ENCODE measurements at places on chromosomes 11 and 22. TPM values are rescaled to one million over a fixed set of nuclear protein-coding genes. Genes with fewer than 3 reads are reported as not detected.

EHF gene
- total RNA-seq = 0.33 TPM

GRCh38 chr11:127042445-127042844 is 41.9 kb upstream of the KIRREL3 start:
- DNase-seq = no peak

GRCh38 chr22:25935266-25936058 is 193.5 kb downstream of the MYO18B start:
- DNase-seq = no peak

DNA sequence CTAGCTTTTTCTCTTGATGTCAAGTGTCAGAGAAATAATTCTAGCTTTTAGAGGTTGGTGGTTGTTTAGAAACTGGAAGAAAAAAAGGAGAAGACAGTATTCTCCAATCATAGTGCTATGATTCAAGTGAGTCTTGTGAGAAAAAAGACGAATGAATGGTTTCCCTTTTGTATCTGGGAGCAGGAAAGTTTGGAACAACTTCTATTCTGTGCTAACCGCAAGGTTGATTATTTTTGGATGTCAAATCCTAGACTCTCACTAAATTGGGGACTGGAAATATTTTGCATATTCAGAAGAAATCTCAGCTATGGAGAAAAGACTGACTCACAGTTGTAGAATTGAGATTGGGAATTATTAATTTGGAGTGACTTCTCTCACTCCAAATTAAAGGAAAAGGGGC is 69.2 kb downstream of the SYT13 start:
- no peak for DNase-seq

GRCh38 chr22:41709341-41709740 is 10.0 kb downstream of the MEI1 start:
- no peak for DNase-seq

- DNase-seq = no peak
These were observed 69.2 kb downstream of the ISX start for GRCh38 chr22:35135165-35135564.

DNA sequence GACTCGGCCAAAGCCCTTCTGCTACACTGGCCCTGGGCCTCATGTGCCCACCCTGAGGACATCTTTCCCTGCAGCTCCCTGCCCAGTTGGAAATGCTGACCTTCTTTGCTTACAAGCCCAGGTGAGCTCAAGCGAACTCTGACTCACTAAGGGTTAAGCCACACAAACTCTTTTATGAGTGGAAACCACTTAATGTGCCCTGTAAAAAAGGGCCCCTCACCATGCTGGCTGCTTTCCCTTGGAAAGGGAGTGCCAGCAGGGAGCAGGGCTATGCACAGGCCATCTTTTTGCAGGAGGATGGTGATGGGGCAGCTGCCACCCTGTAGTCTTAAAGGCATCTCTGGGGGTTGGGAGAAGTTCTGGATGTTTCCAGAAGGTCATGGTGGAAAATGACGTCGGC is 18.7 kb downstream of the EHF start:
- no peak for DNase-seq

GRK3 gene
- total RNA-seq = 25.2 TPM

DNA sequence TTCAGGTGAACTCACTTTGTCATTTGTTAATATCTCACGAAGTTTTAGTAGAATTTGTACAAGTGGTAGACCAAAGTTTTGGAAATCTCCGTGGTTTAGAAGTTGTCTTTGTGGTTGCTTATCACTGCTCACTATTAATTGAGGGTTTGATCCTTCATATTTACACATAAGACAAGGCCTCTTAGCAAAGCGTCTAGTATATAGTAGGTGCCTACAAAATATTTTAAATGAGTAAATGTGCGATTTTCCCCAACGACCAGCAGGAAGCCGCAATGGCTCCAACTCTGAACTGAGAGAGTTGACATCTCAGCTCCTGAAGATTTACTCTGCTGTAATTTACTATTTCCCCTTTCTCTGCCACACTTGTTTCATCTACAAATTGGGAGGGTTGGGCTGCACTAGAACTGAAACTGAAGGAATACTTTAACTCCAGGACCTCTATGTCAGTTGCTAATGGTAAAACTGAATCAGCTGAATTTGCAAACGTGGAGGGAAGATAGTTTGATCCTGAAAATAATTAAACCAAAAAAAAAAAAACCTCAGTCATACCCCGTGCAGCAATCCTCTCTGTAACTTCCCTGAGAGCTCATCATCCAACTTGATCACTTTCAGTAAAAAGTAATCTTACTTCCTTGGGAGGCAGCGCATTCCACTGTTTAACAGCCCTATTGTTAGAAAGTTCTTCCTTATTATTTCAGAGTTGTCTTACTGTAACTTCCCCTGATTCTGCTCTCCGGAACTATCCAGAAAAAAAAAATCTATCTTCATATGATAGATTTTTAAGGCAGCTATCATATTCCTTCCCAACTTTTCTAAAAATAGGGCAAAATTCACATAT is 1.3 kb upstream of the SBF2 start:
- DNase-seq = no peak

DNA sequence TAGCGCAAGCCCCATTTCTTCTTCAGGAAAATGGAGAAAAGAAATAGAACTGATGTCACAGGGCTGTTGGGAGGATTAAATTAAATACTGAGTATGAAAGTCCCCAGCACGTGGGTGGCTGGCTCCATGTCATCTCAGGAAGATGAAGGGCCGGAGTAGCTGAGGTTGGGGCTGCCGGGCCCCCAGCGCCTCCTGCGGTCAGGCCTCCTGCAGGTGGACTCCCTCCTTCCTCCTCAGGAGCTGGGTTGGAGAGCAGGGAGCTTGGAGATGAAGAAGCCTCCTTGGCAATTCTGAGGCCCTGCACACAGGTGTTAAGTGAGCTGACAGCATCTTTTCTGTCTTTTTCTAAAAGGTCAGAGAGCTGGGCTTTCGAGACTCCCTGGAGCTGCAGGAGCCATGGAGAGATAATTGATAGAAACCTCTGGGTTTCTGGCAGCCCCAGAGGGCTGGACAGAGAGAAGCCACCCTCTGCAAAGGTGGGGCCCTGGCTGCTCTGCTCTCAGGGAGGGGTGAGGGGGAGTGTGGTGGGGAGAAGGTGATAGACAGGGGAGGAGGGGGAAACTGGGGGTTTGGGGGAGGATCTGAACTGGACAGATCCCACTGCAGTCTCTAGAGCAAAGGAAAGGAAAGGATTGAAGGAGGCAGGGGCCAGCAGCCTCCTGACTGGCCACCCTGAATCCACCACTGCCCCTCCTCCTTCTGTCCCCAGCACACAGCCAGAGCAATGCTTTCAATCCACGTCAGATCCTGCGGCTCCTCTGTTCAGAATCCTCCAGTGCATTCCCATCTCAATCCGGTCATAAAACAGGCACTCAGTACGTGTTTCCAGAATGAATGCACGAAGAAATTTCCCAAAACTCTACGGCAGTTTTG is 210.8 kb downstream of the CEP164 start:
- no peak for DNase-seq

GRCh38 chr22:17846326-17846992 is 72.2 kb upstream of the BID start:
- DNase-seq = no peak

MIAT gene
- 11.7 TPM for total RNA-seq

- DNase-seq = no peak
These were observed 22.8 kb upstream of the CLMP start for GRCh38 chr11:123217897-123218296.

CBX7 gene
- 13.5 TPM for total RNA-seq

DNA sequence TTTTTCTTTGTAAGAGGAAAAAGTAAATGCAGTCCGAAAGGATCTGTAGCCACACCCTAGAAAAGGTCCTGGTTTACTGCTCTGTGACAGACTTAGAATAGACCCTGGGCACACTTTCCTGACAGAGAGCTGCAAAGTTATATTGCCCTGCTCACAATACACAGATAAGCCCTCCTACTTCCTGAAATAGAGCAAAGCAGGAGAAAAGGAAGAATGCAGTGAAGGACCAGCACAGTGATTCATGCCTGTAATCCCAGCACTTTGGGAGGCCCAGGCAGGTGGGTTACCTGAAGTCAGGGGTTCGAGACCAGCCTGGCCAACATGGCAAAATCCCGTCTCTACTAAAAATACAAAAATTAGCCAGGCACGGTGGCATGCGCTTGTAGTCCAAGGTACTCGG is 2.2 kb downstream of the CYB561A3 start:
- no peak for DNase-seq

TSGA10IP gene
- not detected for total RNA-seq

USP2 gene
- total RNA-seq = 0.13 TPM

DNA sequence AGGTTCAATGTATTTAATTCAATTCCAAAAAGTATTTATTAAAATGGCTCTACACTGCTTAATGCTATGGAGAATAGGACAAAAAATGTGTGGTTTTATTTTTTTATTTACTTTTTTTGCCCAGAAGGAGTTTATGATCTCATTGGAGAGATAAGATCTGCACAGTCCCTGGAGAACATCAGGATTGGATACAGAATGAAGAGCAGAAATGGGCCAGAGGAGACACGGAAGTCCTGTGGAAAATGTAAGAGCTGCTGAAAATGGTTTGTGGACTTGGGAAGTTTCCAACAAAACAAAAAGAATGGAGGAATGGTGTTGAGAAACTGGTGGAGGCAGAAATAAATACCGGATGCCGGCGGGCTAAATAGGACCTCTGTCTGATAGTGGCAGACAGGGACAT is 554.6 kb downstream of the OPCML start:
- DNase-seq = no peak

SLC29A2 gene
- 4.7 TPM for total RNA-seq

DNA sequence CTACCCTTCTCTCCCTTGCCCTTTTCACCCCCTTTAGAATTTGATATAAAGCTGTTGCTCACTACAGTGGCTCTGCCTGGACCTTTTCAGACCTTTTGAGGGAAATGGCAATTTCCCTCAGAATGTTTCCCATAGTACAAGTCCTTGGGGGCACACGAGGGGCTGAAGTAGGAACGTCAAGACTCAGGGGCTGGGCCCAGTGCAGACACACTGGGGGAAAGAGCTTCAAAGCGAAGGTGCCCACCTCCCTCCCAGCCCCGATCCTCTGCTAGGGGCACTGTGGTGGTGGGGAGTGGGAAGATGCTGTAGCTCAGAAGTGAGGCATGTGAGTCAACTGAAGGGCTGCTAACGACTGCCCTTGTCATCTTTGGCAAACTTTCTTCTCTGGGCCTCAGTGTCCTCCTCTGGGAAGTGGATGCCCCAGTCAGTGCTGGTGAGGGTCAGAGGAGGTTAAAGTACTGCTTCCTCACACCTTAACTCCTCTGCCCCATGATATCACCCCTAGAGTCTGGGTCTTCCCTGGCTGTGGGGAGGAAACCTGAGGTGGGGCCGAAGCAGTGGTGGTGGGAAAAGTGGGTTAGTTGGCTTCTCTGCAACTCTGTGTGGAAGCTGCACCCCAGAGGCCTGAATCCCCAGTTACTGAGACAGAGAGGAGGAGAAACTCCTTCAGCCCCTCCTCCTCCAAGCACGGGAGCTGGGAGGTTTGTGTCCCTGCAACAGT is 425.3 kb upstream of the B3GAT1 start:
- no peak for DNase-seq

DNA sequence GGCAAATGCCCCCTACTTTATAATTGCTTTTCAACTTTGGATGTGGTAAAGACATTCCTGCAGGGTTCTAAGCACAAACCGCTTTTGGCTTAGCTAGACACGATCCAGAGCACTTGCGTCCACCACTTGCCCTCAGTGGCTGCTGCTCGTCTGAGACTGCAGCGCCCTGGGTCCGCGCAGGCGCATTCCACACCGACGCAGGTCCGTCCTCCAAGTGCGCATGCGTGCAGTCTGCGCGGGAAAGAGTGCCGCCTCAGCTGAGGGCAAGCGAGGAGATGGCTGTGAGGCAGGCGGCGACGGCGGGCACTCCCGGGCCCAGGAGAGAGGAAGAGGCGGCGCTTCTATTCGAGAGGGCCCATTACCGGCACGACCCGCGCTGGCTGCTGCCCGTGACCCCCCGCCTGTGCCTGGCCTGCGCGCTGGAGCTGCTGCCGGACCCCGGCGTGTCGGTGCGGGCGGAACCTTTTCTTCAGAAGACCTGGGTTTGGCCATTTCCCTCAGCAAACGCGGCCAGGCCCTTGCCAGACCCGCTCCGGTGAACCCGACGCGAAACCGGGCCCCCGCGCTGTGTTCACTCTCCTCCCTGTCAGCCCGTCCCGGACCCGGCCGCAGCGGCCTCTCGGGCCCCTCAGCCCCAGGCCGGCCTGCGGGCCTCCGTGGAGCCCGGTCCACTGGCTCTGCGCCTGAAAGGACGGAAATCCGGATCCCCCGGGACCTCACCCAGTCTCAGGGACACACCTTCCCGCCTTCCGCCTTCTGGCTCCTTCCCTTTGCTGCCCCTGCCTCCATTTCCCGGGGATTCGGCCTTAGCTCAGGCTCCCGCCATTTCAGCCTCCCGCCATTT is at the start of gene MEI1:
MEI1 (plus strand) TSS at position 240 of the 844 bp plus-strand sequence; CDS start at position 276, 36 bp downstream.
- DNase-seq = peak; percentile 57

UCP2 gene
- 224 TPM for total RNA-seq

RTN4R gene
- total RNA-seq = 0.87 TPM

DNA sequence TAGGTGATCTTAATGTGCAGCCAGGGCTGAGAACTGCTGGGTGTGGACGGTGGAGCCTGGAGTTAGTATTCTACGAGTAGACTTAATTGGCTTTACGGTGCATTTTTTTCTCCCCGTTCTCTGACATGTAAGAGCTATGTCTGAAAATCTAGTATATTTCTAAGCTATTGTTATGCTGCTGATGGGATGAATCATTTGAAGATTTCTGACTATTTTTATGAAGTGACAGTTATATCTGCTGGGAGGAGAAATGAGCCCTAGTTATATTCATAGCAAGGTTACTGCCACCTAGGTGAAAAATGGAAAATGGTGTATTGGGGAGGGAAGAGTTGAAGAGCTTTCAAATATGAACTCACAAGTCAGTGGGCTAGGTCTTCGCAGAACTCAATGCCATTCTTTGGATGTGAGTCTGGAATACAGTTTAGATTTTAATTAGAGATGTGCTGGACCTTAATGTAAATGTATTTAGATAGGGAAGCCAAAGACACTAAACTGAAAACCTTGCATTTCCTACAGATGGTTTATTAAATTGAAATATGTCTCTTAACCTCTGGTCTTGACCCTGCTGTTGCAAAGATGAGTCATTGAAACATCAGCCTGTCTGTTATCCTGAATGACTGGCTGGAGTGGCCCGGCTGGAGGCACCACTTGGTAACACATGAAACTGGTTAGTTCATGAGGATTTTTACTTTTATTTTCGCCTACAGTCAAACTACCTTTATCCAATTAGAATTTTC is 293.7 kb downstream of the DDX10 start:
- no peak for DNase-seq

- no peak for DNase-seq
These were observed 357.4 kb downstream of the INSC start for GRCh38 chr11:15471895-15472799.

- no peak for DNase-seq
These were observed 21.5 kb downstream of the TNRC6B start for GRCh38 chr22:40199223-40199622.

SCUBE2 gene
- 0.31 TPM for total RNA-seq

NRGN gene
- total RNA-seq = 2.7 TPM

DNA sequence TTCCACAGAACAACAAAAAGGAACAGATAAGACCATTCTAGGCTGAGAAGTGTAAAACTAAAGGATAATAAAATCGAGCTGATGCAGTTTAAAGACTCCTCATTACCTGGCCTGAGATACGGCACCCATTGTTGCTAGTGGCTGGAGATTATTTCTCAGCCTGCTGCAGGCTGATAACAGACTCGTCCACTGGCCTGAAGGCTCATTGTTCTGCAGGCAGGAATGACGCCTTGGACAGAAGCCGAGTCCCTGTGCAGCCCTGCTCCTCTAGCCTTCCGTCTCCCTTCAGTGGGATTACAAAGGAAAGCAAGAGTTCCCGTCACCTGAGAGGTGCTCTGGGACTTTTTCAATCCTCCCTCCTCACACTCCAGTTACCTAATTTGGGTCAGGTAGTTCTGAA is 1065.3 kb downstream of the OPCML start:
- DNase-seq = no peak

GRCh38 chr11:125935056-125935455 is 10.8 kb upstream of the VSIG10L2 start:
- DNase-seq = no peak

Measured in GM12878 (cell line).